ENCODE measurements at places on chromosomes 5 and 9.

- no peak for DNase-seq
These were observed 6.1 kb downstream of the SARDH start for GRCh38 chr9:133731876-133732638.

DNA sequence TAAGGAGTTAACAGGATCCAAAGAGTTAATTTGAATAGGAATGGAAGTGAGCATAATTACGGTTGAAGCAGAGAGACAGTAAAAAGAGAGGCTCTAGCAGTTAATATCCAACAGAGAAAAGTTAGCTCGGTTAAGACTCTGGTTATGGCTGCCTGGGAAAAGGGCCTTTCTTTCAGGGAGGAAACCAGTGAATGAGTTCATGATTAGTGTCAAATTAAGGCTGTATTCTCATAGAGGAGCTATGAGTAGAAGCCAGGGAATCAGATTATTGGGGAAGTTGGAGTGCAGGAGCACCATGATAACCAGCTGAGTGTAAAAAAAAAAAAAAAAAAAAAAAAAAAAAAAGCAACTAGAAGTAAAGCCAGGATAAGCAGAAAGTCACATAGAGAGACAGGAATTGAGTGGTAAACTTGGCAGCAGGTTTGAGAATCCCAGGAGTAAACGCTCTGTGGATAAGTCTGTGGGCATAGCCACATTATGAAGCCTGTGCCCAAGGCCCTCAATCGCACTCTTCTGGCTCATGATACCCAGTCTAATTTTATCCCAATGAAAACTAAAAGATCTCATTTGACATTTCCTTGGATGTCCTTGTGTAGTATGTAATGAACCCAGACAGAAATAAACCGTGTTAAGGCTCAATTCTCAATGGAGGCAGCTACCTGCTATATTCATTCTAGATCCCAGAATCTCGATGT lies 372.6 kb upstream of the MPDZ start:
- DNase-seq, result no peak

DNA sequence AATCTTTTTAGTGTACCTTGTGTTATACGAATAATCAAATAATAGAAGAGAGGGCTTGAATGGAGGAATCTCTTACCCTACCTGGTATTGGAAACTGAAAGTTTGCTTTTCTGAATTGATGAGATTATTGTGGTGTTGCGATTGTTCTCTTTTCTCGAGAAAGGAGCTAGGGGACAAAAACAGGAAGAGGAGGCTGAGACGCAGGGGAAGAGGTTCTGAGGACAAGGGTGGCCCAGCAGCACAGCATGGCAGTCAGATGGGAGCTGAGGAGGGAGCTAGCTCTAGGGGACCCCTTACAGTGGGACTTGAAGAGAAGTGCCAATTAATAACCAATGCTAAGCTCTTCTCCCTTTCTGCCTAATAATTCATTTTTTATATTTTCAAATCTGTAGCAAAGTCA lies 183.3 kb upstream of the DMAC1 start:
- DNase-seq, result no peak

- no peak for DNase-seq
These were observed 75.2 kb downstream of the CDH6 start for GRCh38 chr5:31268686-31269085.

- DNase-seq, result no peak
These were observed 6.8 kb downstream of the RPL12 start for GRCh38 chr9:127444283-127444920.

DNA sequence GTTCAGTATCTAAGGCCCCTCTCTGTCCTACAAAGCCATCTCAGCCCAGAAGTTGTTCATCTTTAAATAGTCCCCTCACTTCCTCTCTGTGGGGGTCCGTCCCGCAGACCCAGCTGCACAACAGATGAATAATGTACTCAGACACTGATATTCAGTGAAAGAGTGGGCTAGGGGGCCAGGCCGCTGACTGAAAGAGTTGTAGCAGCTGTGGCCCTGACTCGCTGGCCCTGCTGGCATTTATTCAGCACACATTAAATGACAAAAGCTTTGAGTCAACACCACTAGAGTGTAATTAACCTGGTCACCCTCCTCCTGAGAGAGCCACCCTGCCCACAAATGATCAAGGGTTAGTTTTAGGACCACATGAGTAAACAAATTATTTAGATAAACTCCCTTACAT lies 76.3 kb downstream of the MED10 start:
- no peak for DNase-seq

GRCh38 chr5:107518190-107518589 lies 152.5 kb downstream of the EFNA5 start:
- DNase-seq, result no peak

- DNase-seq, result no peak
These were observed 24.7 kb downstream of the ERP44 start for GRCh38 chr9:100074093-100074492.

DNA sequence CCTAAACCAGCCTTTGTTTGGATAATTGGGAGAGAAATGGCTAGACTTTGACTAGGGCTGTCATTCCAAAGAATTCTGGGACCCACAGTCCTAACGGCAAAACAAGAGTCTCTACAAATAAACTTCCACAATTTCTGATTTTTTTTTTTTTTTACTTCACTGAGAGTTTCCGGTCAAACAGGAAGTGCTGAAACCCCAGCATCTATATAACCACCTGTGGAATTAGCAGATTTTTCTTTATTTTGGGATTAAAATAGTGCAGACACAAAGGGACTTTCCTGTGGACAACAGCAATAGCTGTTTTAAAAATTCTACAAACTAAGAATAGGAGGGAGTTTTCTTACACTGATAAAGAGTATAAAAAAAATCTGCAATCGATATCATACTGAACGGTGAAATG lies 157.4 kb downstream of the ARSB start:
- DNase-seq, result no peak

- no peak for DNase-seq
These were observed 17.5 kb upstream of the SEMA4D start for GRCh38 chr9:89515416-89515815.

GRCh38 chr9:100058699-100059579 lies 39.9 kb downstream of the ERP44 start:
- no peak for DNase-seq

- no peak for DNase-seq
These were observed 79.2 kb downstream of the ATP10B start for GRCh38 chr5:160772854-160773253.

DNA sequence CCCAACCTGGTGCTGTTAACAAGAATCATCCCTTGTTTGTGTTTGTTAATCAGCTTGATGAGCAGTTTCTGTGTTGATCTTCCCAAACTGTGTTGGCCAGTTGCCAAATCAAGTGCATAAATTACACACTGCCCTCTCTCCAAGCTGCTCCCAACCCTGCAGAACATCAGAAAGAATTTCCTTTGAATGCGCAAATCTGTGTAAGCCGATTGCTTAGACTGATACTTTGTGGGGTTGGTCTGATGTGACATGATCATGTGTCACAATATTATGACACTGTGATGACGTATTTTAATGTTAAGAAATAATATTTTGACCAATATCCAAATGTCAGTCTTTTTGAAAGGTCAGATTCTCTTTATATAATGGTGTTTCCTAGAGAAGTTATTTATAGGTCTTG lies 766.4 kb upstream of the WWC1 start:
- no peak for DNase-seq

GRCh38 chr9:5632540-5632939 lies 3.6 kb downstream of the RIC1 start:
- DNase-seq, result no peak

DNA sequence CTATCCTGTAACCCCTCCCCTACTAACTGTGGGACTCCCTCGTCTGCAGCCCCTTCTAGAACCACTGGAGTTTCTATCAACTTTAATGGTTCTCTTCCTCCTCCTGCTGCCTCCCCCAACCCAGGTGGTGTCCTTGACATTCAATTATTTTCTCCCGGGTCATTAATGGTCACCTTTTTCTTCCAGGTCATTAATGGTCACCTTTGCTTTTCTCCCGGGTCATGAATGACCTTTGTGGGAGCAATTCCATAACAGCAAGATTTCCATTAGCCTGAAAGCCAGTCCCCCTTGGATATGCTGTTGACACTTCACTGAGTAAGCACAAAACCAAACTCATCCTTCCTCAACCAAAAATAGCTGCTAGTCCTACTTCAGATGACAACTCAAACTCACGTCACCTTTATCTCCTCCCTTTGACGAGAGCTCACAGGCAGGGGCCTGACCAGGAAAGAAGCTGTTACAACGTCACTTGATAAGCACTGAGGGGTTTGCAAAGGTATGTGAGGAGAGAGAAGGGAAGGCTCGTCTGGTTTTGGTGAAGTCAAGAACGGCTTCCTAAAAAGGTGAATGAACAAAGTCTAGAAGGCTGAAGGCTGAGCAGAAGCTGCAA lies 10.9 kb downstream of the CCDC127 start:
- no peak for DNase-seq

GRCh38 chr5:90612919-90613318 lies 54.3 kb downstream of the ADGRV1 start:
- no peak for DNase-seq

GRCh38 chr5:36662291-36662851 lies 56.0 kb downstream of the SLC1A3 start:
- DNase-seq, result no peak

- DNase-seq, result no peak
These were observed 108.8 kb downstream of the PRKACG start for GRCh38 chr9:68905129-68905528.

GRCh38 chr5:52799358-52799982 lies 11.8 kb downstream of the ITGA1 start:
- no peak for DNase-seq

DNA sequence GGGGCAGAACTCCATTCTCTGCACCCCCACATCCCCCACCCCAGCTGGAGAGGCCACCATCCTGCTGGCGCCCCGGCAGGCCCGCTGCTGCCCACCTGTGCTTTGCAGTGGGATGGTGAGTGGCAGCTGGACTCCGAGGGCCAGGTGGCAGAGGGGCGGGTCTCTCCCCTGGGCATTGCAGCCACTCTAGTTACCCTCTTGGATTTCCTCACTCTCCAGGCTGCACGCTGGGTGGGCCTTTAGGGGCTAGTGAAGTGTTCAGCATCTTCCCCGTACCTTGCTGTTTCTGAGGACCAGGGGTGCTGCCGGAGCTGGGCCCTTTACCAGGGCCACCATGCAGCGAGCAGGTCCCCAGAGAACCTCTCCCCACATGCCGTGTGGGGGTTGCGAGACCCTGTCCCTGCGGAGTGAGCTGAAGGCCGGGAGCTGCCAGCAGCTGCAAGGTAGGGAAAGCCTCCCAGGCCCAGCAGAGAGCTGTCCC lies 88.4 kb upstream of the SH3PXD2B start:
- DNase-seq, result no peak

GRCh38 chr5:140725799-140726471 lies 25.7 kb downstream of the ZMAT2 start:
- DNase-seq, result no peak

GRCh38 chr9:34125681-34126206 lies 754 bp downstream of the DCAF12 start:
- DNase-seq, result no peak

GRCh38 chr9:121240472-121241135 lies 27.4 kb upstream of the GSN start:
- DNase-seq, result no peak

GRCh38 chr5:82525626-82526025 lies 247.5 kb upstream of the RPS23 start:
- no peak for DNase-seq

GRCh38 chr5:100157066-100157465 lies 378.1 kb upstream of the FAM174A start:
- no peak for DNase-seq

- DNase-seq, result no peak
These were observed 11.7 kb upstream of the STING1 start for GRCh38 chr5:139494256-139494655.

DNA sequence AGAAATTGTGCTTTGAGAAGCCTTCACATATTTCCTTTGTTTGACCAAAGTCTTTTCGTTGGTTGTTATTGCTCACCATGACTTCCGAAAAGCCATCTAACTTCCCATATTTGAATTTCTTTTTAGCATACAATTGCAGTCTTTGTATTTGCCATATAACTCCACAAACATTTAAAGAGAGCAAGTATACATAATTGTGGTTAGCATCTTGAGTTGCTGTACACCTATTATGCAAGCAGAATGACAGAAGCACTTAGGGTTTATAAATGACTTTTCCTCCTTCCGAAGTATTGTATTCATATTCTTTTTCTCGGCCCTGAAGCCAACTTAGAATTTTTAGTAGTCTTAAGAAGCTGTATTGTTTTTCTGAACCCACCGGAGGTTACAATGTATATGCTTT lies 250.4 kb downstream of the RFK start:
- no peak for DNase-seq

- DNase-seq, result no peak
These were observed 79.1 kb downstream of the ADRB2 start for GRCh38 chr5:148905541-148905940.

GRCh38 chr9:95463148-95464060 lies 53.4 kb downstream of the PTCH1 start:
- DNase-seq, result no peak

- no peak for DNase-seq
These were observed 1732.4 kb upstream of the CDH6 start for GRCh38 chr5:29460971-29461559.

- no peak for DNase-seq
These were observed 77.8 kb downstream of the C9orf153 start for GRCh38 chr9:86181379-86182315.

- no peak for DNase-seq
These were observed 10.0 kb upstream of the GRIN1 start for GRCh38 chr9:137128862-137129455.

GRCh38 chr9:137087409-137087925 lies 682 bp downstream of the MAN1B1 start:
- no peak for DNase-seq

DNA sequence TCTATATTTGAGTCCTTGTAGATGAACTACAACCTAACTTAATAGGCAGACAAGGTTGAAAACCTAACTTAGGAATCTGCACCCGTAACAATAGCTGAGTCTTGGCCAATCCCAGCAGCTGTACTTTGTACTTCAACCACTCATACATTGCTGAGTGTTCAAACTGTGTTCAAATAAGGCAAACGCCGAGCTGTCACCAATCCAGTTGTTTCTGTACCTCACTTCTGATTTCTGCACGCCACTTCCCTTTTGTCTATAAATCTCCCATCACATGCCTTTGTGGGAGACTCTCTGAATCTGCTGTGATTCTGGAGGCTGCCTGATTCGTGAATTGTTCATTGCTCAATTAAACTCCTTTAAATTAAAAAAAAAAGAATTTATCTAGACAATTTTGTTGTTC lies 167.8 kb upstream of the TUT7 start:
- no peak for DNase-seq

DNA sequence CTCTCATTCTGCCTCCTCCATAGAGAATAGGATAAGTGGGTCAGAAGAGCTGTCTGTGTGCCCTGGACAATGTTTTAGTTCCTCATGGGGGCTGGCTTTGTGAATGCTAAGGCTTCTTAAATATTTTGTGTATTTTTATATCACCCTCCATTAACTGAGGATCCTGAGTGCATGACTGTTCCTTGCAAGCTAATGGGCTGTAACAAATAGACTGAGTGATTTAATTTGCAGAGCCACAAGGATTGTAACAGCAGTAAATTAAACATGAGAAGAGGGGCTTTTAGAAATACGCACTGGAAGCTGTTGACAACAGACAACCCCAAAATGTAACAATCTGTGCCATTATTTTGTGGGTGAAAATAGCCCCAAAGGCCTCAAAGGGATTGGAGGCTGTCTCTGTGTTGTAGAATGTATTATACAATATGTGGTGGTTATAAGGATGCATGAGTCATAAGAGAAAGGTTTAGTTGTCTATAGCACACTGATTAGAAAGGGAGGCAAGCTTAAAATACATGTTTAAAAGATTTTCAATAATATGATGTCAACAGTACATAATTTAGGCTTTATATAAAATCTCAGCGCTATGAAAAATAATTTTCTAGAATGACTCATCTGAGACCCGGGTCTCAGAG lies 152.7 kb upstream of the ACTBL2 start:
- DNase-seq, result no peak
